ENCODE measurements at places on chromosomes 3 and 15. TPM values are rescaled to one million over a fixed set of nuclear protein-coding genes. Genes with fewer than 3 reads are reported as not detected.

The ADPRH gene
- 13.3 TPM for total RNA-seq

The SPRED1 gene
- 46.1 TPM for total RNA-seq

The VILL gene
- total RNA-seq: 8.8 TPM

The CLEC3B gene
- total RNA-seq: 0.40 TPM

The GRAMD1C gene
- 2.2 TPM for total RNA-seq

The DUOX1 gene
- under 0.01 TPM for total RNA-seq

The GTF2A2 gene
- 90.3 TPM for total RNA-seq

The PPP1R14D gene
- total RNA-seq: not detected

The DPPA2 gene
- total RNA-seq: not detected

The TP63 gene
- 0.06 TPM for total RNA-seq

The MED12L gene
- not detected for total RNA-seq

The FBXW12 gene
- not detected for total RNA-seq

The GHRL gene
- total RNA-seq: not detected

The ATP10A gene
- 0.69 TPM for total RNA-seq

The FSIP1 gene
- 0.38 TPM for total RNA-seq

The SERPINI2 gene
- total RNA-seq: not detected

The ITGB5 gene
- 173 TPM for total RNA-seq

The INO80 gene
- 17.1 TPM for total RNA-seq

The STRIT1 gene
- not detected for total RNA-seq

The C2CD4B gene
- total RNA-seq: not detected

The CADM2 gene
- not detected for total RNA-seq

The TMA7 gene
- 406 TPM for total RNA-seq

The C3orf22 gene
- total RNA-seq: not detected

The SRGAP3 gene
- 0.86 TPM for total RNA-seq

The UNC45A gene
- total RNA-seq: 73.0 TPM

The IGSF10 gene
- total RNA-seq: 0.32 TPM

The SLC25A20 gene
- total RNA-seq: 17.5 TPM

The CYP1A2 gene
- total RNA-seq: not detected

The MUC4 gene
- not detected for total RNA-seq

The ANAPC13 gene
- 196 TPM for total RNA-seq

The NR1I2 gene
- not detected for total RNA-seq

The GOLGA8Q gene
- 0.77 TPM for total RNA-seq

The PIGZ gene
- total RNA-seq: 2.4 TPM

The WDR49 gene
- total RNA-seq: not detected

The ARL6IP5 gene
- total RNA-seq: 119 TPM

The PPARG gene
- 8.8 TPM for total RNA-seq

The SLC28A1 gene
- total RNA-seq: not detected

The MDFIC2 gene
- total RNA-seq: not detected

The CTXND1 gene
- not detected for total RNA-seq

The MAGI1 gene
- total RNA-seq: 5.5 TPM

The PLD1 gene
- 1.1 TPM for total RNA-seq

The CCDC50 gene
- total RNA-seq: 89.0 TPM

The TMEM158 gene
- 181 TPM for total RNA-seq

The SRPRB gene
- 43.0 TPM for total RNA-seq

The SLC24A5 gene
- total RNA-seq: not detected

The AEN gene
- total RNA-seq: 86.3 TPM

The CPN2 gene
- not detected for total RNA-seq

The SH2D7 gene
- not detected for total RNA-seq

The DNAH1 gene
- 2.1 TPM for total RNA-seq

The DUOXA2 gene
- not detected for total RNA-seq

The SEMA3B gene
- 4.1 TPM for total RNA-seq

The CFAP20DC gene
- total RNA-seq: 8.2 TPM

The SLC9C1 gene
- not detected for total RNA-seq

The NEK10 gene
- 5.7 TPM for total RNA-seq

The MYH15 gene
- total RNA-seq: 5.2 TPM

The CRABP1 gene
- total RNA-seq: not detected

The HTR3E gene
- total RNA-seq: not detected

The ALPK3 gene
- total RNA-seq: 33.5 TPM

The RPL29 gene
- total RNA-seq: 1,243 TPM
